ENCODE measurements at places on chromosomes 16 and 17. TPM values are rescaled to one million over a fixed set of nuclear protein-coding genes. Genes with fewer than 3 reads are reported as not detected.

The NPIPA2 gene
- 0.80 TPM for polyA plus RNA-seq

DNA sequence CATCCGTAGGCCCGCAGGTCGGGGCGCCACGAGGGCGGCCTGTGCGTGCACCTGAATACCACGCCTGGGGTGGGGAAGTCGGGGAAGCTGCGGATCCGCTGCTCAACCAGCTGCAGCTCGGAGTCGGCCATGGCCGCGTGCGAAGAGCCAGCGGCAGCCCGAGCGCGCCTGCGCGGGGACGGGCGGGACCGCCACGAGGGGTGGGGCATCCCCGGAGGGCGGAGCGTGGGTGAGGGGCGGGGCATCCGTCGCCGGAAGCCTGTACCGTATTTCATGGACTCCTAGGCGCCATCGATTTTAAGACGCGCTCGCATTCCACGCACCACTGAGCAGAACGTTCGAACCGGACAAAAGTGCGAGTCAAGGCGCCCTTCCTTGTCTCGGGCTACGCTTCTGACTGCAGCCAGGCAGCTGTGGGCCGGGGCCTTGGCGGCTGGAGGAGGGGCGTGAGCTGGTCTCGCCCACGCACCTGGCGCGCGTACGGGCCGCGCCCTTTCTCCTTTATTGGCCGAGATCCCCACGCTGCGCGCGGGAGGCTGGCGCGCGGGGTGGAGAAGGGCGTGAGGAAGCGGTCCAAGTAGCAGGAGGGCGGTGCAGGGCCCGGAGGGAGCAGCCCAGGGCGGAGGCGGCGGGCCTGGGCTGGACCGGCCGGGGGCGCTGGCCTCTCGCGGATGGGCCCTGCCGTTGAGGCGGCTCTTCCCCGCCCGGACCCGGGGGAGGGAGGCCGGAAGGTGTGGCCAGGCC, at the start of gene APRT:
TSS of gene APRT (minus strand) at position 160 of the 744 bp plus-strand sequence. CDS start at position 131, 29 bp downstream.
- peak; percentile 99 for DNase-seq

DNA sequence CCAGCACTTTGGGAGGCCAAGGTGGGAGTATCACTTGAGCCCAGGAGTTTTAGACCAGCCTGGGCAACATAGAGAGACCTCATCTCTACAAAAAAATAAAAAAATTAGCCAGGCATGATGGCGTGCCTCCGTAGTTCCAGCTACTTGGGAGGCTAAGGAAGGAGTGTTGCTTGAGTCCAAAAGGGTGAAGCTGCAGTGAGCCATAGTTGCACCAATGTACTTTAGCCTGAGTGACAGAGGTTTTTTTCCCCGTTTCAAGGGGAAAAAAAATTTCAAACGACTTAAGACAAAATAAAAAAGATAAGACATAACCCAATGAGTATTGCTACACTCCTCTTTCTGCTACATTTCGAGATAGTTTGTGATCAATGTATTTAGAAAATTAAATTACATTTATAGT, 6.8 kb downstream of the DHX8 start:
- DNase-seq = no peak

DNA sequence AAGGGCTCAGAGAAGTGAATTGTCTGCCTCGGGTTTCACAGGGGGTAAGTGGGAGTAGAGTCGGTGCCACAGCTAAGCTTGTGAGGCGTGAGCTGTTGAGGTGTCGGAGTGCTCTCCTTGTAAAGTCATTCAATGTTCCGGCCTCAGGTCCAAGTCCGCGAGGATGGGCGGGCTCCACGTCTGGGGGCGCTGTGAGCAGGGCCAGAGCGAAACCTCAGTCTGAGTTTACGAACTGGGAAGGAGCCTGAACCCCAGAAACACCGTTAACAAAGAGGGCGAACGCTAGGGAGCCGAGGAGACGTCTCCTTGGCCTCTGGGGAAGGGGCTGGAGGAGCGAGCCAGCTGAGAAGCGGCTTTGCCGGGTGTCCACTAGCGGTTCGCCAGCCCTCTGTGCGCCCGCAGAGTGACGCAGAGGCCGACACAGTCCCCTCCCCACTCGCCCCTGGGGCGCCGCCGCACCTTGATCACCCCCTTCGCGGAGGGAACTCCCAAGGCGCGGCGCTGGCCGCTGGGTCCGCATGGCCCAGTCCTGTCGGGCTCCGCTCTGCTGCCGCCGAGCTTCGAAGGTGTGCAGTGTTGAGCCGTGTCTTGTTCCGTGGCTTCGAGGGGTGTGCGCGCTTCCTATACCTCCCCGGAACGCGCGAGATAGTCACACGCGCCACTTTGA, 4.9 kb downstream of the IRX3 start:
- no peak for DNase-seq

DNA sequence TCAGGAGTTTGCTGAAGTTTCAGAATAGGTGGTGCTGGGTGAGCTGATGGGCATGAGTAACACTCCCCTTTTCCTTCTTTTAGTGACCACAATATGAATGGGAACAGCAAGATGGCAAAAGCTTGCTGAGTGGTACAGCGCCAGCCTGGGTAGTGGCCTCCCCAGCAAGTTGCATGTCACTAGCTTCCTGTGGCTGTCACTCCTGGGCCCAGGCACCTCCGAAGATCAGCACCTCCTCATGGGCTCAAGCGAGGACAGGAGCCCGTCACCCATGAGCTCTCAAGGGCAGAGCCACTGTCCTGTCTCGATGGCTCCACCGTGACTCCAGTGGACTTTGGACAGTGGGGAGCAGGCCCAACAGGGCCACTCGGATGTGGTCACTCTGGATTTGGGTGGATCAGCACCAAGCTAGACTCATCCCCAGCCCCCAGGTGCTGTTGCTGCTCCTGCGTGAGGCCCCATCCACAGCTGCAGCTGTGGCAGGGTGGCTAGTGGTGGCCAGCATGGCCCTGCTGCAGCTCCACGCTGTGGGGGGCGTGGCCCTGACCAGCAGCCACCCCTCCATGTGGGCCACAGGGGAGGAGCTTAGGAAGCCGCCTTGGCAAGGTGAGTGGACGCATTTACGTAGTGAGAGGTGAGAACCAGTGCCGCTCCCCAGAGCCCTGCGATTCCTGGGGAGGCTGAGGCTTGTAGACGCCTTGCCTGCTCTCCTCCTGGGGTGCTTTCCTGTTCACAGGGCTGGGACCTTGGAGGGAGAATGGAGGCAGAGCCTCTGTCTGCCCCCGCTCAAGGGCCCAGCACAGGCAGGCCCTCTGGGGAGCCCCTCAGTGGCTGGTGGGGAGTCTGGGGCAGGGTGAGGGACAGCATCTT, 13.6 kb upstream of the DNASE1 start:
- no peak for DNase-seq

DNA sequence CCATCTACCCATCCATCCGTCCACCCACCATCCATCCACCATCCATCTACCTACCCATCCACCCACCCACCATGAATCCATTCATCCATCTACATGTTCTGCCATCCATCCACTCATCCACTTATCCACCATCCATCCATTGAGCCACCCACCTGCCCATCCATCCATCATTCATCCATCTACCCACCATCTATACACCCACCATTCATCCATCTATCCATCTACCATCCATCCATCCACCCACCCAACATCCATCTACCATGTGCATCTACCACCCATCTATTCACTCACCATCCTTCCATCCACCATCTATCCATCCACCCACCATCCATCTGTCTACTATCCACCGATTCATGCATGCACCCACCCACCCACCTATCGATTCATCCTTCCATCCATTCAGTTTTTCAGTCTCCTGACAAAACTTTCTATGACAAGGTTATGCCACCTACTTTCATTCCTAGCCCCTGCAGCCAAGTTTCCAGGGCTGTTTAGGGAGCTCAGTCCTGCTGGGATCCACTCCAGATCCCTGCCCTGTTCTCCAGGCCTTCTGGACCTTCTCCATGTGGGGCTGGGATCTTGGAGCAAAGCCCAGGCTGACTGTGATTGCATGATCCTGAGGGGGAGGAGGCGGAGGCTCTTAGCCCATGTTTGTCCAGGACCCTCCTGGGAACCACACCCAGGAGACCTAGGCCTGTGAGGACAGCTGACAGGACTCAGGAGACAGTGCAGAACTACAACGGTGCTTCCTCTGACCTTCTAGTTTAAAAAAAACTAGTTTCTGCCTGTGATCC, 27.4 kb downstream of the BCO1 start:
- no peak for DNase-seq

DNA sequence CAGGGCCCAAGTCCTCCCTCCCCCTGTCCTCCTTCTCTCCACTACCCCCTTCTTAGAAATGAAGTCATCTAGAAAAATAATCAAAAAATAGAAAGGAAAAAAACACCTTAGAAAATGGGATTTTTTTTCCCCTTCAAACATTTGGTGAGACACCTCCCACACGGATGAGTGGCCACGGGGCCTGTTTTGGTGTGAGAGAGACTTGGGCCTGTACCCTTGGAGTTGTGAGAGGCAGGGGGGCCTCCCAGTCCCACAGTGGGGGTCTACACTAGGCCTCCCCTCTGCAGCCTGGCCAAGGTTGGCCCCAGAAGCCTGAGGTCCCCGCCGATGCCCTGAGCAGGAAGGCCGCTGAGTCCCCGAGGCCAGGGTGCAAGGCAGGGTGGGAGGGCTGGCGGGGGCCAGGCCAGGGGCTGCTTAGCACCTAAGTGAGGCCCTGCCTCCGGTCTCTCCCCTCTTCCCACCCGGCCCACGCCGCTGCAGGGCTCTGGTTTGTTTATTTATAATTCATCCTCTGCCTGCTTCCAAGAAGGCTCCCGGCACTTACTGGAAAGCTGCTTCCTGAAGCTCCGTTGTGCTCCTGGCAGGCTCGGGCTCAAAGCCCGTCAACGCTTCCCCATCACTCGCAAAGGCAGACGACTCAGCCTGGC, 26.4 kb downstream of the NPTX1 start:
- no peak for DNase-seq
